ENCODE measurements at places on chromosomes 7 and 10.

DNA sequence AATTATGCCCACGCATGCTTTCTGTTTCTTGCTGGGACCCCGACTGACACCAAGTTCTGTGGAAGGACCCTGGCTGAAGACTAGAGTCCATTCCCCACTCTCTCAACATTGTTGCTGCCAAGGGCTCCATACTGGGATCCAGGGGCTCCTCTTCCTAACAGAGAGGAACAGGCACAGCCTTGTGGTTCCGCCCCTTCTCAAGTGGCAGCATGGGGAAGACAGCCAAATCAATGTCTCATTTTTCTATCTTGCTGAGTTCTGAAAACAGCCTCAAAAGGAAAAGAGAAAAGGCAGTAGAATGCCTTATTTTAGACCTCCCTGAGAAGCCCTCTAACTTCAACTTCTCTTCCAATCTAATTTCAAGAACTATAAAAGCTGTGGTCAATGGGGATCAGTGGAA, 23.7 kb upstream of the LAMB1 start:
- DNase-seq: no peak

DNA sequence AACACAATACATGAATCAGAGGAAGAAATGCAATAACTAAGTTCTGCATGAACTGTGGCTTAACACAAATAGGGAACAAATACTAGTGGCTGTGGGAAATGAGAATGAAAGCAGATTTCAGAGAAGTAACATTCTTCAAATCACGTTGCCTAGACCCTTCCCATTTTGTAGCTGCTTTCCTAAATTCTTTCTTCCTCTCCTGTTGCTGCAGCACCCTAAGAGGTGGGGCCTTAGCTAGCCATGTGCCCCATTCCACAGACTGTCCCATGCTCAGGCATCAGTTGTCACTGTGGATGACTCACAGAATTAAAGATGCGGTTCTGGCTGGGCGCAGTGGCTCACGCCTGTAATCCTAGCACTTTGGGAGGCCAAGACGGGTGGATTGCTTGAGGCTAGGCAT, 704.7 kb upstream of the C7orf33 start:
- DNase-seq: no peak

- DNase-seq: no peak
Measured at GRCh38 chr10:100334762-100335161, 4.7 kb upstream of the PKD2L1 start.

GRCh38 chr7:11819947-11820346, 12.1 kb downstream of the THSD7A start:
- DNase-seq: no peak

DNA sequence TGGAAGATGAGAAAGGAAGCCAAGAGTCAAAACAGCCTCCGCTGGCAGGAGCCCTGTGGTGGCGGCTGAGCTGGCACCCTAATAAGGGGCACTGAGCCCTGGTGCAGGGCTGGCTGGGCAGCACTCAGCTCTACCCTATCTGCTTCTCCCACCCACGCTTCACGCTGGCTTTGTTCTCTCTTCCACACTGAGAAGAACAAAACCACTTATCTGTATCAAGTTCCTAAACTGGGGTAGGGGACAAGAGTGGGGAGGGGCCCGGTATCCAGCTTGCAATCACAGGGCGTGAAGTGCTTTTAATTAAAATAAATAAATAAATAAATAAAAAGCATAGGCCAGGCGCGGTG, 52.1 kb downstream of the FAM53B start:
- no peak for DNase-seq

DNA sequence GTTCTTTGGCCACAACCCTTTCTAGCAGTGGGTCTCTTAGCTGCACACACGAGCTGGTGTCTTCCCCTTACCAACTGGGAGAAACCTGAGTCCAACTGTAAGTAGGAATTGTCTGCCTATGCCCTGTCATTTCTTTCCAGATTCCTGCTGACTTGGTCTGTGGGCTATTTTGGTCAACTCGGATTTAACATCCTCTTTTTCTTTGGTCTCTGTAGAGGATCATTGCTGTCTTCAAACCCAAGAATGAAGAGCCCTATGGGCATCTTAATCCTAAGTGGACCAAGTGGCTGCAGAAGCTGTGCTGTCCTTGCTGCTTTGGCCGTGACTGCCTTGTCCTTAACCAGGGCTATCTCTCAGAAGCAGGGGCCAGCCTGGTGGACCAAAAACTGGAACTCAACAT, 10.3 kb downstream of the PI4K2A start:
- no peak for DNase-seq

- DNase-seq: no peak
Measured at GRCh38 chr10:851901-852300, 79.6 kb downstream of the LARP4B start.

- DNase-seq: no peak
Measured at GRCh38 chr7:47197486-47197885, 384.4 kb downstream of the TNS3 start.

DNA sequence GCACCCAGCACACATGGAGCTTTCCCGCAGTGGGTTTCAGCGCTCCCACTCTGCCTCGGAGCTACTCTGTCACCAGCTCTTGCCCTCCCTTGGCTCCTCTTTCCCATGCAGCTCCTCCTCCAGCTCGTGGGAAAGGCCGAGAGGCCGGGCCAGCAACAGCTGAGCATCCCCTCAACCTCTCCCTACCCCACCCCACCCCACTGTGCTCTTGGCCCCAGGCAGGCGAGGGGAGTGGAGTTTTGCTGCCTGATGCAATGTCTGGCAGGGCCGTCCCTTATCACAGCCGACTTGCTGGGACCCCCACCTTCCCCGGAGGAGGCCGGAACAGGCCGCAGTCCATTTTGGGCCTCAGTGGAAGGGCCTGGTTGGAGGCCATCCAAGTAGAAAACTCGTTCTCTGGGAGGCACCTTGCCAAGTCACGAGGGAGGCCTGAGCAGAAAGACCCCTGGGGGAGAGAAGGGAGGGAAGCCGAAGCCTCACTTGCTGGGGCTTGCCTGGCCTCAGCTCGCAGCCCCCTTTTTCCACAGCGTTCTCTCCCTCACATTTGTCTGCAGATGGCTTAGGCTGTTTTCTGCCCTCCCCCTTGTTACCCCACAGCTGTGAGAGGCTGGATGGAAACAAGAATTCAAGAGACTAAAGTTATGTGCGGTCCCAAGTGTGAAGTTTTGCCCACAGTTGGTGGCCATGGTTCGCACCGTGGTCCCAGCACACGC, 35.3 kb downstream of the CHST3 start:
- no peak for DNase-seq
